Activated CD8-positive, alpha-beta T cell treated with anti-CD3 and anti-CD28 coated beads for 36 hours (primary cell): ENCODE measurements at places on chromosomes 6 and 20. TPM values are rescaled to one million over a fixed set of nuclear protein-coding genes. Genes with fewer than 3 reads are reported as not detected.

The PNRC1 gene
- 162 TPM for total RNA-seq

DNA sequence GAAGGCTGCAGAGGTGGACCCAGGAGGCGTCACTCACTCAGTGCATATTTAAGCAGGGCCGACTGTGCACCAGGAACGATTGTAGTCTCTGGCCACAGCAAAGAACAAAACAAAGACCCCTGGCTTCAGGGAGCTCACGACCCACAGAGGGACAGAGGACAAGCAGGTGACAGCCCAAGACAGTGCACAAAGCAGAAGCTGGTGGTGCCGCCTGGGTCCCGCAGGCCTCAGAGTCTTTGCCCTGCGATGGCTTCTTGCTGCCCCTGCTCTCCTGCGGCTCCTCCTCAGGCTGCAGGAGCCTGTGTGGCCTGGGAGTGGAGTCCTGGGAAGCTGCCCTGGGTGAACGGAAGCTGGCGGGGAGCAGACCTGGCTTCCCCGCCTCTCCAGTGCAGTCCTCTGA lies 300.0 kb downstream of the PREX1 start:
- peaks cover 13% of the 10 kb centered on the region for H3K27me3 ChIP-seq
- H3K4me3 ChIP-seq, result no peak overlapping the region
- no peak for DNase-seq
- H3K27ac ChIP-seq, result no peak overlapping the region

DNA sequence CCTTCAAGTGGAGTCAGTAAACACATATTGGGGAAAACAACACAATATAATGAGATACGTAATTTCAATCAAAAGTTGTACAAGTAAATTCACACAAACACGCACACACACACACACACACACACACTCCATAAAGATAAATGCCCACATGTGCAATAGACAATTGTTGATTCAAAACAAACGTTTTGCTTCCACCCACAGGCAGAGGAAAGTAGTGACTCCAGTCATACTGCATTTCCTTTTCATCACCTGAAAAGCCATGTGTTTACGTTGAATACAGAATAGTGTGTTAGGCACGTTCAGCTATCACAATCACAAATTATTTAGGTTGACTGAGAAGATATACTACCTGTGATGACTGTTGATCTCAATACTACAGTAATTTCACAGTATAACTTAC lies 443.8 kb upstream of the MANEA start:
- no peak overlapping the region for H3K27ac ChIP-seq
- no peaks in the 10 kb centered on the region for H3K36me3 ChIP-seq
- H3K27me3 ChIP-seq, result no peaks in the 10 kb centered on the region
- H3K4me1 ChIP-seq, result no peaks in the 10 kb centered on the region
- no peak overlapping the region for H3K4me3 ChIP-seq

DNA sequence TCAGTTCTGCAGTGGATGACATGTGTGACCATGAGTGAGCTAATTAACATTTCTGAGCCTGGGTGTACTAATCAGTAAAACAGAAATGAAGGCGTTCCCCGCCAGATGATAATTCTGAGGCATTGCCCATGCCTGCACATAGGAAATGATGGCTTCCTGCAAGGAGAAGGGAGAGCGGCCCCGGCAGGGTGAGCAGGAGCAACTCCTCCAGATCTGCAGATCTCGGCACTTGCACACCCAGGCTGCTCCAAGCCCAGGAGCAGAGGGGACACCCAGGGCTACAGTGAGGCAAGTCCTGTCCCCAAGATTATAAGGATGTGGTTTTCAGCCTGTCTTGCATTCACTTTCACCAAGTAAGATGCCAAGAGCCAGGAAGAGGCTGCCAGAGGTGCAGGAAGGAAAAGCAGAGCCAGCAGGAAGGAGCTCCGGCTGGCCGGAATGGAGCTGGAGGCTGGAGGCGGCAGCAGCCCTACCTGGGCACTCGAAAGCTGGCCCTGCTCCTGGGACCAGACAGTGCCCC lies 177.5 kb upstream of the CST7 start:
- peaks cover 6% of the 10 kb centered on the region for H3K4me1 ChIP-seq
- no peak overlapping the region for H3K27ac ChIP-seq
- no peaks in the 10 kb centered on the region for H3K36me3 ChIP-seq
- peaks cover 16% of the 10 kb centered on the region for H3K27me3 ChIP-seq
- no peak overlapping the region for H3K4me3 ChIP-seq

The MED23 gene
- total RNA-seq, result 25.3 TPM

- no peak for DNase-seq
- no peaks in the 10 kb centered on the region for H3K36me3 ChIP-seq
- peaks cover 3% of the 10 kb centered on the region for H3K27me3 ChIP-seq
- no peak overlapping the region for H3K27ac ChIP-seq
- no peaks in the 10 kb centered on the region for H3K4me1 ChIP-seq
These were observed 89.1 kb downstream of the MKKS start for GRCh38 chr20:10344953-10345352.

- no peaks in the 10 kb centered on the region for H3K36me3 ChIP-seq
- no peaks in the 10 kb centered on the region for H3K27me3 ChIP-seq
- no peak overlapping the region for H3K4me3 ChIP-seq
- peaks cover 11% of the 10 kb centered on the region for H3K4me1 ChIP-seq
- H3K27ac ChIP-seq, result no peak overlapping the region
These were observed 174.5 kb upstream of the SNX9 start for GRCh38 chr6:157648561-157648960.

- H3K4me1 ChIP-seq, result peaks cover 38% of the 10 kb centered on the region
- peak overlapping the region; percentile 8 for H3K4me3 ChIP-seq
- no peak overlapping the region for H3K27ac ChIP-seq
- DNase-seq, result peak; percentile 90
These were observed 25.4 kb downstream of the SLC17A9 start for GRCh38 chr20:62977613-62978560.

DNA sequence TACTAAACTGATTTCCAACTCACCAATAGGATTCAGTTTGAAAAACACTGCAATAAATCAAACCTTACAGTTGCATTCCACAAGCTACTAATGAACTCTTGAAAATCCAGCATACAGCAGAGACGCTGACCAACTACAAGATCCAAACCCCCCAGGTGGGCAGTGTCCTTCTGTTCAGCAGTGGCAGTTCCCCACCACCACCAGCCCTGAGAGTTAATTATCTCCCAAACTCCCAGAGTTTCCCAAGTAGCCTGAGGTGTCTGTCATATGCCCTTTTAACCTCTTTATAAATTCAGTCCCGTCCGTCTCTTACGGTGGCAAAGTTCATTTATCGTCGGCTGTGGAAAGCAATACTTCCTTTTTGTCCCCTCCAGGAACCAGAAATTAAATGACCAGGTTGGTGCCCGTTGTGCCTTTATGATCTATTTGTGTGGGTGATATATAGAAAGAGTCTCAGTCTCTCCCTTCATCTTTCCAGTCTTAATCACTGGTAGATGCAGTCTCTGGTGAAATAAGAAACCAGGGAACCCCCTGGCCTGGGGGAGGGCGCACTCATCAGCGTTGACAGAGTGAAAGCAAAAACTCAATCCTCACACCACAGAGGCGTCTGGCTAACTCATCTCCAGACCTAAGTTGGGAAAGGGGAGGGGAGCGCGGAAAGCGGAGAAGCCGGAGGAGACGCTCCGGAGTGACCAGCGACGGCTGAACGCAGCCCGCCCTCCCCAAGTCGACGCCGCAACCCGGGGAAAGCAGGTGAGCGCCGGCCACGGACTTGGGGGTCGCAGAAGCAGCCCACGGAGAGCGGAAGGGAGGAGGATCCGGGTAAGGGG lies 717 bp downstream of the MRPL14 start:
- peak; percentile 94 for DNase-seq
- peak overlapping the region; percentile 96 for H3K27ac ChIP-seq
- peaks cover 43% of the 10 kb centered on the region for H3K4me1 ChIP-seq
- H3K27me3 ChIP-seq, result no peaks in the 10 kb centered on the region
- H3K4me3 ChIP-seq, result peak overlapping the region; percentile 84

GRCh38 chr6:132795461-132795860 lies 3.0 kb downstream of the SLC18B1 start:
- H3K4me3 ChIP-seq, result no peak overlapping the region
- no peaks in the 10 kb centered on the region for H3K27me3 ChIP-seq
- DNase-seq, result no peak

DNA sequence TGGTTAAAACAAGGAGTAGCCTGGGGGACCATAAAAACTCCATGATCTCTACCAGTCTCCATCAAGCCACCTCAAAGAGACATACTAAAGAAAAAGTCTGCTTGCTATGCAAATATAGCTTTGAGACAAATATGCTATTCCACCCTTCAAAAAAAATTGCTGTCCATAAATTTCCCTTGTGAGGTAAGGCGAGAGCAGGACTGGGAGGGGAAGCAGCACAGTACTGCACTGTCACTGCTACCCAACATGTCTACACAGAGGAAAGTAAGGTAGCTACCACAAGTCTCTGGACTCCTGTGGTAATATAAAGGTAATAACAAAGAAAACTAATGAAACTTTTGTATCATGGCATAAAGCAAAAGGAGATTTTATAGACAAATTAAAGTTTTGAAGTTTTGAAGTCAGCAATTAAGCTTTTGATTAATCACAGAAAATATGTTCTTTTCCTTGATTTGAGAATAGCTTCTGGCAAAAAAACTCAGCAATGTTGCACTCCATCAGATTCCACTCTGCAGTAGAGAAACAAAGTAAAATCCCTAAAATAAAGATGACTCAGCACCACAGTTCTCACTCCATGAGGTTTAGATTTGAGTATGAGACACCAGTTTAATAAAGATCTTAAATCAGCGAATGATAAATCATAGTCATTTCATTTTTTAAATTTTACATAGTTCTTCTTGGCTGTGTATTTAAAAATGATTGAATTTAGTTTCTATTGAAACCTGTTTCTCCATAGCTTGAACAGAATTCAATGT lies 602.4 kb downstream of the COL12A1 start:
- DNase-seq, result no peak
- H3K4me3 ChIP-seq, result no peak overlapping the region
- H3K36me3 ChIP-seq, result no peaks in the 10 kb centered on the region

GRCh38 chr6:142118925-142119324 lies 13.8 kb upstream of the GJE1 start:
- no peaks in the 10 kb centered on the region for H3K4me1 ChIP-seq
- H3K4me3 ChIP-seq, result no peak overlapping the region
- DNase-seq, result no peak
- no peak overlapping the region for H3K27ac ChIP-seq
- H3K36me3 ChIP-seq, result no peaks in the 10 kb centered on the region
